ENCODE measurements at places on chromosomes 4 and X.

GRCh38 chr4:184351560-184352451 is 122.5 kb downstream of the IRF2 start:
- no peak for DNase-seq

DNA sequence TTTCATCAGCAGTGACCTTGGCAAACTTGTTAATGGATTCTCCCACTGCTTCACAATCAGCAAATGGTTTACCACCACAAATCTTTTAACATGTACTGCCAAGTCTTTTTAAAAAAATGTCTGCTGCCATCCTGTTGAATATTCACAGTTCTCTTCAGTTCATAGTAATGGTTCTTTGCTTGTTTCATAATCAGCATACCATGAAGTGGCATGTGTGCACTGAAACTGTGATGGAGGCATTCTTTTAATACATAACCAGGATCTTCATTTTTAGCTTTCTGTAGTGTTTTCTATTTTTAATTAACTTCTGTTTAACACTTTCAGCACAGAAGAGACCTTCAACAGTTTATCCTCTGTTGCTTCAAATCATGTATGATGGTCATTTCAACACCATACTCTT is 230.1 kb upstream of the ARSJ start:
- DNase-seq = no peak

DNA sequence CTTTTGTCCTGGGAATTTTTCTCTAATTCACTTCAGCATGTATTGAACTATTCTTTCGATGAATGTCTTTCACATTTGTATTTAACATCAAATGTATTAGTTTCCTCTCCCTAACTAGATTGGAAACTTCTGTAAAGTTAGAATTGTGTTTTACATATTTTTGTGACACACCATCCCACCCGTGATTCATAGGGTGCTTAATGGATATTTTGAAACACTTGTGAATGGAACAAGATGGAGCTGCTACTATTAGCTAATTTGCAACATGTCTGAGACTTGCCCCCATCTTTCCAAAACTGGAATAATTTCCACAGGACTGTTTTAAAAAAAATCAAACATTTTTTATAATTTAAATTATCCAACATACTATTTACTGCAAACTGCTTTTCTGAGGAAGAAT is 30.2 kb upstream of the GNPDA2 start:
- no peak for DNase-seq

DNA sequence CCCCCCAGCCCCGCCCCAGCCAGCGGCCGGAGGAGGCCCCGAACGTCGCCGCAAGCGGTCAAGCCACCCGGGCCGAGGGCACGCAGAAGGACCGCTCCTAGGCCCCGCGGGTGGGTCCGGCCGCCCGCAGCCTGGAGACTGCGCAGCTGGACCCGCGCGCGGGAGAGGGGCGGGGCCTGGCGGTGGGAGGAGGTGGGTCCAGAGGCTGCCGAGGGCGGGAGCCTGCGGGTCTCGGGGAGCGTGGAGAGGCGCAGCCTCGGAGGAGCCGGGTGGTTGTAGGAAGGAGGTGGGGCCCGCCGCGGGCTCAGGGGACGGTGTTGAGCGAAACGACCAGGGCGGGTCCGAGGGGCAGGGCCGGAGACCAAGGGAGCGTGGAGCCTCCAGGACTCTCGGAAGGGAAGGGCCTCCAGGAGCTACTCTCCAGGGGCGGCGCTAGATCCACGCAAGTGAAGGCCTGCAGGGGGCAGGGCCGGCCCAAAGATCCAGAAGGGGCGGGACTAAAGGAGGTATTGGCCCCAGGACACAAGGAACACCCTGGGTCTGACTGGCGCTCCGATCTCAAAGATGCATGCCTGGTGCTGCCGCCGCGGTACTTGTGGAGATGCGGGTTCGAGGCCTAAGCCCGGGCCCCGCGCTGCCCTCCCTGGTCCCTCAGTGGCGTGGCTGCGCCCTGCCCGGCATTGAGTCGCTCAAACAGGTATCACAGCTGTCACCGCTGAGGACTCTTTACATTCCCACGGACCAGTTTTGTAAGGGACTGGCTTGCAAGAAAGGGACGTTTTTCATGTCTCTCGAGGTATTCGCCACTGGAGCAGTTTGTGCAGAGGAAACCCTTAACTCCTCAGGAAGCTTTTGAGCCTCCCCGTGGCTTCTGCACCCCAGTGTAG is 5.9 kb downstream of the TIMM17B start:
- peak; percentile 70 for DNase-seq

GRCh38 chr4:5224340-5224739 is 173.1 kb downstream of the STK32B start:
- no peak for DNase-seq

GRCh38 chr4:27764526-27764837 is 903.8 kb downstream of the STIM2 start:
- DNase-seq = no peak

DNA sequence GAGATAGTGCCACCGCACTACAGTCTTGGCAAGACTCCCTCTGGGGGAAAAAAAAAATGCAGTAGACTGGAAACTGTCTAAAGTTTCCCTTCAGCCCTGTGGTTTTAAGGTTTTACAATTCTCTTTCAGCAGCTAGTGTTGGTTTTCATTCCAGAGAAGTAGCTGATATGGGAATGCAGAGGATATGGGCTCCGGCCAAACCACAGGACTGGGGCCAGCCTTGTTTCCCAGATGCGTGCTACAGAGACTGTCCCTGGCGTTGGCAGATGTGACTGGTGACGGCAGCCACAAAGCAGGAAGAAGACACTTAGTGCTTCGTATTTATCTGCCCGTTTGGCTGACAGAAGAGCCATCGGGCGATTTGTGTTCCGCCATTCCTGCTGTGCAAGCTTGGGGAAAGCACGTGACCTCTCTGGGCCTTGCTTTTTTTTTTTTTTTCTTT is 43.2 kb downstream of the ZBTB49 start:
- DNase-seq = no peak

DNA sequence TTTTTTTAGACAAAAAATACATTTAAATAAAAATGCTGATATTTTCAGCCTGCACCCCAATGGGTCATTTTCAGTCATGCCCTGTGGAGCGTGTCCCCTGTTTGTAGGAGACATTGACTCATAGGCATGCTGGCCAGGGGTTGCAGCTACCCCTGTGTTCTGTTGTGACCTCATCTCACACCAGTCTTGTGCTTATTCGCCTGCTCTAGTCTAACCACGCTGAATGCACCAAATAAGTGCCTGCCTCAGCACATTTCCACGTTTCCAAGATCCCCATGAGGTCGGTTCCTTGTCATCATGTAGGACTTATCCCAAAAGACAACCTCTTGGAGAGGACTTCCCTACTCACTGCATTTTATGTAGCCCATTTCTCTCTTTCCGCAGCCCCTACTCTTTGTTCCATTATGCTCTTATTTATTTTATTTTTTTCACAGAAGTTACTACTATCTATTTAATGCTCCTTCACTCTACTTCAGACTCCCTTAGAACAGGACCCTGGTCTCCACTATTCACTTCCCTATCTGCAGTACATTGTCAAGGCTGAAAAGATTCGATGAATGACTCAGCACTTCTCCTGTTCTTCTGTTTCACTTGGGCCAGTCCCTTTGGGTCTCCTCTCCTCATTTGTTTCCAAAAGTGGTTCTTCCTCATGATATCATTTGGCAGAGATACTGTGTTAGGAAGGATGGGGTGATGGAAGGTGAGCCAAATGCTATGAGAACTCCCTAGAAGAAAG is 109.7 kb downstream of the MSL3 start:
- DNase-seq = no peak

- no peak for DNase-seq
Measured at GRCh38 chrX:12137951-12138360, 317 bp upstream of the FRMPD4 start.

DNA sequence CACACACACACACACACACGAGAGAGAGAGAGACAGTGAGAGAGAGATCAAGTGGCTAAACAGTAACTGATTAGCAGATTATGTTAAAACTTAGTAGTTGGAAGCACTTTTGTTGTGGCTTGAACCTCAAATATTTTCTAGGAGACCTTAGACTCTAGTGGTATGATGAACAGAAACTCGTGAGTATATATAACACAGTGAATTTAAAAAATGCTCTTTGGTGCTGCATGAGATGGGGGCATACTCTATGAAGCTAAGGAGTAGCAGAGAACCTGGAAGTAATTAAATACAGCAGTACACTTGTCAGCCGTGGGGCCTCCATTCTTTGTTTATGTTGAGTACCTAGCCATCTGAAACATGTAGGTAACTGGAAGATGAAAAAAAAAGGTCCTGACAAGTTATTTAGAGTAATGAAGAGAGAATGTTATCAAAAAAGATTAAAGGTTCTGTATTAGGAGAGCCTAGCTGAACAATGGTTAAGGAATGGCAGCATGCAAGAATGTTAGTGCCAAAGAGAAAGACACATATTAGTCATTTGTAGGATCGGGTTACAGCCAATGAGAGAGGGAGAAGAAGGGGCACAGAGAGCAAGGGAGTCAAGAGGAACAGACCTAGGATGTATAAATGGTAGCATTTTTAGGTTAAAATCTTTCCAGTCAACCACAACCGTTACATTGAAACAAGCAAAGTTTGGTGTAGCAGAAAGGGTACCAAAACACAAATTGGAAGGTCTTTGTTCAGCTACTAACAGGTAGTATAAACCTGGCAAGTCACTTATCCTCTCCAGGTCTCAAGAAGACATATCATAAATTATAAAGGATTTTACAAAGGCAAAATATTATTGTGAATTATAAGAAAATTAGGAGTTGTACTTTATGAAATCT is 316.7 kb upstream of the DIPK2B start:
- no peak for DNase-seq

DNA sequence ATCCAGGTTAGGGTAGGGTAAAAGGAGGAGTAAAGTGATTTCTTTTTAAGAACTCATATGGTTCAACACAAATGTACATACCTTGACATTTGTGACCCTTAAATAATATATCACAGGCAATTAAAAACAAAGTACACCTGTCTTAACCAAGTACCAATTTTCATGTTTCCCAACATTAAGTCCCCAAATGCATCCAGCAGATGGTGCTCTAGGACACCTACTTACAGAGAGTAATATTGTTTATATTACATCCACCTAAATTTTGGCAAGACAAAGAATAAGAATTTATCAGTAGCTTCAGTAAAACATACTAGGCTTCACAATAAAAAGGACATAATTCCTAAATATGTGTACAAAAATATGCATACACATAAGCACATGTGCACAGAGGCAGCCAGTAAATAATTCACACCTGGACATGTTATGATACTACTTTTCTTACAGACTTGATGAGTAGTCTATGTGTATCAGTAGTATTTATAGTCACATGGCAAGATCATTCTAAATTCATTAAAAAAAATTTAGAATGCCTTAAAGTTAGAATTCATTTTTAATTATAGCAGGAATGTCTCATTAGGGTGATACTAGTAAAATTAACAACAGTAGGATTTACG is 219.7 kb downstream of the DCLK2 start:
- DNase-seq = peak; percentile 14

DNA sequence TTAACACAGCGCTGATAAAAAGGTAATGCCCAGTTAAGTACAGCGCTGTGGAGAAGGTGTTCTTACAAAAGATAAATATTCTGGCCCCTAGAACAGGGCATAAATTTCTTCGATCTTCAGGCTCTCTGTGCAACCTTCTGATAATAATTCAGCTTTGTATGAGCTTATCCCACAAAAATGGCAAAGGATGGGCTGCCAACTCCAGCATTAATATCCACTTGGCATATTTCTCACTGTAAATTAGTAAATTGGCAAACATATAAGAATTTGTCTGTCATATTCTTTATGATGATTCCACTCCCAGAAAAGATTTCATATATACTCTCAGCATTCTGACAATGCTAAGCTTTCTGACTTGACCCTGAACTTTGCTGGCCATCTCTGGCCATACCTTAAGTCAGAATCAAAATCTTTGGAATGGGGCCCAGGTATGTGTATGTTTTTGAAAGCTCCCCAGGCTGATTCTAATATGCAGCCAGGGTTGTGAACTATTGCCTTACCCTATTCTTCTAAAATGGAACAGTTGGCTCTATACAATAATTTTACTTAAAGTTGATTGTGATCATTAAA is 134.8 kb downstream of the FRYL start:
- no peak for DNase-seq

Data from stimulated activated CD4-positive, alpha-beta T cell treated with anti-CD3 and anti-CD28 coated beads, Interleukin-4, amount 100 ng/mL, for 4 hours (primary cell).